Pericardium fibroblast (primary cell): ENCODE measurements at places on chromosomes 2 and 18. TPM values are rescaled to one million over a fixed set of nuclear protein-coding genes. Genes with fewer than 3 reads are reported as not detected.

Gene LPIN2
- total RNA-seq: 15.7 and 28.6 TPM in 2 replicates

Gene SAG
- not detected in 2 replicates for total RNA-seq

Gene GLI2
- total RNA-seq: 10.6 and 13.5 TPM in 2 replicates

Gene EDAR
- total RNA-seq: not detected in 2 replicates

Gene ARHGEF33
- total RNA-seq: 0.09 TPM in 1 of 2 replicates, not detected in the other

Gene SKA1
- total RNA-seq: 1.2 and 1.9 TPM in 2 replicates

Gene GALNT3
- 0.09 TPM in 1 of 2 replicates, not detected in the other for total RNA-seq

Gene SCYGR6
- total RNA-seq: not detected in 2 replicates

Gene DYNAP
- not detected in 2 replicates for total RNA-seq

Gene MRO
- 0.82 and 2.0 TPM in 2 replicates for total RNA-seq

Gene HJURP
- total RNA-seq: 1.8 and 4.9 TPM in 2 replicates

Gene UGT1A9
- total RNA-seq: not detected in 2 replicates

Gene NEUROD1
- not detected in 2 replicates for total RNA-seq

Gene TCF23
- total RNA-seq: 0.09 TPM in 1 of 2 replicates, not detected in the other

Gene DCC
- total RNA-seq: under 0.01 TPM in 1 of 2 replicates, not detected in the other

Gene FEV
- total RNA-seq: not detected in 2 replicates

Gene CGREF1
- 9.0 and 10.2 TPM in 2 replicates for total RNA-seq

Gene UGT1A5
- total RNA-seq: not detected in 2 replicates

Gene SGPP2
- not detected in 2 replicates for total RNA-seq

Gene RAPH1
- 19.4 and 42.2 TPM in 2 replicates for total RNA-seq

Gene PLCL1
- total RNA-seq: 5.8 and 5.9 TPM in 2 replicates

Gene CDC42EP3
- total RNA-seq: 11.2 and 34.4 TPM in 2 replicates

Gene MEP1B
- total RNA-seq: not detected in 2 replicates

Gene AFF3
- 0.17 and 0.58 TPM in 2 replicates for total RNA-seq

Gene NR4A2
- total RNA-seq: 0.47 and 0.68 TPM in 2 replicates

Gene ZNF385B
- not detected in 2 replicates for total RNA-seq

Gene DSC2
- total RNA-seq: 0.09 and 3.7 TPM in 2 replicates

Gene RND3
- 15.2 and 59.7 TPM in 2 replicates for total RNA-seq

Gene IL37
- total RNA-seq: not detected in 2 replicates

Gene BAZ2B
- total RNA-seq: 17.2 and 25.4 TPM in 2 replicates

Gene AKAIN1
- not detected in 2 replicates for total RNA-seq

Gene RPRM
- total RNA-seq: 1.2 TPM in 1 of 2 replicates, not detected in the other

Gene SPEG
- 22.5 and 32.4 TPM in 2 replicates for total RNA-seq

Gene RBFA
- 18.6 and 23.1 TPM in 2 replicates for total RNA-seq

Gene SLC16A14
- under 0.01 and 0.23 TPM in 2 replicates for total RNA-seq

Gene SERPINB10
- total RNA-seq: 5.4 TPM in 1 of 2 replicates, not detected in the other

Gene CCDC68
- total RNA-seq: 2.5 and 4.5 TPM in 2 replicates

Gene IL36RN
- not detected in 2 replicates for total RNA-seq

Gene UNC80
- not detected in 2 replicates for total RNA-seq

Gene METTL5
- 50.4 and 99.0 TPM in 2 replicates for total RNA-seq

Gene MBP
- 12.9 and 16.1 TPM in 2 replicates for total RNA-seq

Gene TDRD15
- not detected in 2 replicates for total RNA-seq

Gene CPLX4
- total RNA-seq: not detected in 2 replicates
